G401 (cell line): ENCODE measurements at places on chromosomes 2 and 18.
A peak's percentile ranks its signal among the peaks of the same experiment; 100 is the strongest.

GRCh38 chr2:11090187-11090586 is 65.1 kb upstream of the SLC66A3 start:
- DNase-seq, result no peak

- no peak for DNase-seq
Observed at GRCh38 chr18:26424428-26425147, 123.8 kb downstream of the KCTD1 start.

GRCh38 chr2:241833101-241833663 is 24.2 kb downstream of the NEU4 start:
- DNase-seq, result no peak

DNA sequence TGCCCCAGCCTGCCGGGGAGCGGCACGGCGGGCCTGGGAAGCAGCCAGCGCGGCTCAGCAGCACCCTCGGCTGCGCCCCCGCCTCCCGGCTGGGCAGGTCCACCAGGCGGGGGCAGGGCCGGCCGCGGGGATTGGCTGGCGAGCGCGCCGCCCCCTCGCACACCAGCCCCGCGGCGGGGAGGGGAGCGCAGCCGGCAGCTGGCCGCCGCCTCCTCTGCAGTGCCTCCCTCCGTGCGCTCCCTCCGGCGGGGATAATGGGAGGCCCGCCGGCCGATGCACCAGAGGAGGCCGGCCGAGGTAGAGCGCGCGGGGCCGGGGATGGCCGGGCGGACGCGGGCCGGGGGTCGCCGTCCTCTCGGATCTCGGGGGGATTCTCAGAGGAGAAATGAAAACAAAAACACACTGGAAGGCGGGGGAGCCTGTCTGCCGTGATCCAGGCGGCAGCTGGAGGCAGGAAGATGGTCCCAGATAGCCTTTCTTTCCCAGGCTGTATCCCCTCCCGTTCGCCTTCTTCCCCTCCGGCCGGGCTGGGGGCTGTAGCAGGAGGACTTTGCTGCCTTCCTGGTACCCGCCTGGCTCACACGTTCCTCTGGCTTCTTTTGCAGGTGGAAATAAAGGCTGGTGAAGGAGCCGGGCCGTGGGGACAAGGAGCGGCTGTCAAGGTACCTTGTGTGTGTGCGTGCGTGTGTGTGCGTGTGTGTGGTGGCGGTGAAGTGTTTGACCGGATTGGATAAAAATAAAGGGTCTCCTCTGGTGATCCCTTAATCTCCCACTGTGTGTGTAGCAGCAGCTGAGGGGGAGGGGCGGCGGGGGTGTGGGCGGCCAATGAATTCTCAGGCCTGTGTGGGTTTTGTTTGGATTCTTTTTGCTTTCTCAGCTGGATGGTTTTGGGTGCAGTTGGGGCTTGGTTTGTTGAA is 18.1 kb downstream of the TET3 start:
- peak; percentile 79 for DNase-seq

GRCh38 chr2:161219211-161219610 is 59.0 kb downstream of the TANK start:
- DNase-seq, result no peak

DNA sequence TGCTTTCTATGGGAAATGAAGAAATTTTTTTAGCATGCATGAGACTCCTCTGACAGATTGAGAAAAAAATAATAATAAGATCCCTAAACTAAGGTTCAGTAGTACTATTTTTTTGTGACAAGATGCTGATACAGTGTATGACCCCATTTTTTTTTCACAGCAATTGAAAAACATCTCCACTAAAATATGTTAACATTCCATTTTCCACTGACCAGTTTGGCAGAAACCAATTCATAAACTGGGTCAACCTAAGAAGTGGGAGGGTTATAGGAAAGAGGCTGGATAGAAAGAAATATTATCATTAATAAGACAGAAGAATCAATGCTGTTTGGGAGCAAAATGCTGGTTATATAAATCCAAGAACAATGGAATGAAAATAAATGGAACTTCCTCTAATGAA is 182.7 kb downstream of the ANTXR1 start:
- no peak for DNase-seq

DNA sequence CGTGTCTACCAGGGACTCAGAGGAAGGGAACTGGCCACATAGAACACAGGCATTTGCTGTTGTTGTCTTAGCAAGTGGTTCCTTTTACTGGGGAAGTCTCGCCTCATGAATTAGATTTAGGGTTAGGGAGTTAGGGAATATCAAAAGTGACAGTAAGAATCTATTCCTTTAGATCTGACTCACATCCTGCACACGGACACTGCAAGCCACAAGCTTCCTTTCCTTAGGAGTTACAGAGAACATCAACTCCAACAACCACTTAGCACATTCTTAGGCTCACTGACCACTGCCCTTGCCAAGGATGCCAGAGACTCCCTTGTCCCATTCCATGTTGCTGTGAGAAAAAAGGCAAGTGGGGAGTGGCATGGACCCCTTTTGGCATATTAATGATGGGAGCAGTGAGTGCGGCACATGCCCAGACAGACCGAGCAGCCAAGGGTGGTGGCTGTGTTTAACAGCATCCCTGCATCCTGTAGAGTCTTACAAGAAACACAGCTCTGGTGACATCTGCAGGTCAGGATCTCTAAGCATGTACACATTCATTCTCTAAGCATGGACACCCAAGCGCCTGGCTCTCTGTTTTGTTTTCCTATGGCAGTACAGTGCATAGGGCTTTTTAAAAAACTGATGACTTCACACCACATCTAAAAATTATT is 745.6 kb upstream of the RAB6C start:
- DNase-seq, result peak; percentile 20

DNA sequence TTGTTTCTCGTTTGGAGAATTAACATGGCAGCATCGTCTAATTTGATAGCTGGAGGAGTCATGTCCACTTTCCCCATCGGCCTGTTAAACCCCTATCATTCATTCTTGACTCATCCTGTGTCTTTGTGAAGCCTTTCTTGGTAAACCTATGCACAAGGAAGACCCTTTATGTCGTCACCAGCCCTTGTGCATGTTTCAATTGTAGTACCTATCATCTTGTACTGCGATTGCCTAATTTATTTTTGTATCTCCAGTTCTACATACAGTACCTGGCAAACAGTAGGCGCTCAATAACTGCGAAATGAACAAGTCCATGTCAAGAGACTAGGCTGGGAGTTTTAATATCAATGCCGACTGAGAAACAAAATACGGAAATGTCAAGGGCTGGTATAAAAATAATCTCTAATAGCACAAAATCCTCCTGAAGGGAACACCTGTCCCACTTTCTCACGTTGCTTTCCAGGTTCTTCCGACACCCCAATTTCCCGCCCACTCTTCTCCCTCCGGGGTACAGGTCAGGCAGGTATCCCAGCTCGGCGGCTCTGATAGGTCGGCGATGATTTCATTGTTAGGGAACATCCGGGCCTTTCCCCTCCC is 1.3 kb upstream of the PPM1B start:
- DNase-seq, result no peak

DNA sequence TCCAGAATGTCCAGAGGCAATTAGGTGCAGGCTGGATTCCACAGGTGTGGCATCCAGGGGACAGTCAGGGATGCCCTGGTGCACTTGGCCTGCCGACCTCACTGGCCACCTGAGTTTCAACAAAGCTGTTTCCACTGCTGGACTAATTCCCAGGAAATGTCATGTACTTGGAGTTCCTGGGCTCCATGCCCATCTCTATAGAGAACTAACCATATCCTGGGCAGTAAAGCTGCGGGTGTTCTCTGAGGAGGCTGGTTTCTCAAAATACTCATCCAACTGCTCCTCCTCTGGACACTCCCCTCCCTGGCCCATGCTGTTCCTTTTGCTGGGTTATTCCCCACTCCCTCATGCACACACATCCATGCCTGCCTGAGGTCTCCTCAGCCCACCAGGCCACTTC is 161.9 kb upstream of the SKOR2 start:
- DNase-seq, result peak; percentile 2

DNA sequence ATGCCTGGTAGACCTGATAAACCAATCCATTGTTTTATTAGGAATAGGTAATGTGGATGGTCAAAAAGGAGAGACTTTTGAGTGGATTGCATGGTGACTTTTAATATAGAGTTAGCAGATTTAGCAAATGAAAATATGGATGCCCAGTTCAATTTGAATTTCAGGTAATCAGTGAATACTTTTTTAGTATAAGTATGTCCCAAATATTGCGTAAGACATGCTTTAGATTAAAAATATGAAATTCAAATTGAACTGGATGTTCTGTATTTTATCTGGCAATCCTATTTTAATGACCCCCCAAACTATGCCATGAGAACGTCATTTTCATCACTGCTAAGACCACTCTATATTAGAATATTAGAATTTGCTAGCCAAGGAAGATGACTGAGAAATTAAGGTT is 30.3 kb upstream of the TNP1 start:
- DNase-seq, result no peak

DNA sequence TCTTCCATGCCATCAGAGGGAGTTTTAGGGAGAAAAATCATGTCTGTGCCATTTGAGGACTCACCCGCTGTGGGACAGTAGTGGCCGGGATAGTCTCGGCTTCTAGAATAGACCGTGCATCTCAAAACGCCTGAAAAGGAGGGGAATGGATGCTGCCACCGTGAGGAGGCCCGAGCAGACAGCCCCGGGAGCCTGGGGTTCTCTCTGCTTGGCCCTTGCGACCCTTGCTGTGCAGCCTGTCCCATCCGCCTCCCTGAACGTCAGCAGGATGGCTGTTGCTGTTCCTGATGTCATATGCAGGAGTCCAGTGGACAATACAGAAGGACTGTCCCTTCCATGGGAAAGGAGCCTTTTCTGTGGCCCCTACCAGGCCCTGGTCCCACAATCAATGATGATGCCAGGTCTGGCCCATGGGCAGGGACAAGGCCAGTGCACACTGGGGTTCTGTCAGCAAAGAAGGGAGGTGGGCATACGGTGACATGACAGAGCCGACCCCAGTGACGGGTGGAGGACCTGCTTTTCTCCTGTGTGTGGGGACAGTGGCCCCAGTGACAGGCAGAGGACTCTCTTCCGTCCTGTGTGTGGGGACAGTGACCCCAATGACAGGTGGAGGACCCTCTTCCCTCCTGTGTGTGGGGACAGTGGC is 58.8 kb downstream of the ACKR3 start:
- DNase-seq, result no peak

- DNase-seq, result no peak
Observed at GRCh38 chr2:123826729-123827271, 198.3 kb upstream of the CNTNAP5 start.

- no peak for DNase-seq
Observed at GRCh38 chr2:219596954-219597551, 604 bp upstream of the STK11IP start.

DNA sequence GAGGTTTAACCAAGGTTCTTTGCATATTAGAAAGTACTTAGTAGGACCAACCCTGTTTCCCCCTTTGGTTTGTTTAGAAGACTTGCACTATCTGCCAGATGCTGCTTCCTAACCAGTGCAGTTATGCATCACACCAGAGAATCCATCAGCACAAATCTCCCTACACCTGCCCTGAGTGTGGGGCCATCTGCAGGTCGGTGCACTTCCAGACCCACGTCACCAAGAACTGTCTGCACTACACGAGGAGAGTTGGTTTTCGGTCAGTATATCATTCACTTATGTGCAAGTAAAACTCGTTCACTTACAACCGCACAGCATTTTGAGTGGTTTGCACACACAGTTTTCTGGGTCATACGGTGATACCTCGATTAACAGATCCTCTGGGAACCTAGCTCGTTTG is 69.7 kb downstream of the ZNF532 start:
- peak; percentile 51 for DNase-seq

GRCh38 chr2:62765619-62766376 is 60.3 kb downstream of the EHBP1 start:
- no peak for DNase-seq

DNA sequence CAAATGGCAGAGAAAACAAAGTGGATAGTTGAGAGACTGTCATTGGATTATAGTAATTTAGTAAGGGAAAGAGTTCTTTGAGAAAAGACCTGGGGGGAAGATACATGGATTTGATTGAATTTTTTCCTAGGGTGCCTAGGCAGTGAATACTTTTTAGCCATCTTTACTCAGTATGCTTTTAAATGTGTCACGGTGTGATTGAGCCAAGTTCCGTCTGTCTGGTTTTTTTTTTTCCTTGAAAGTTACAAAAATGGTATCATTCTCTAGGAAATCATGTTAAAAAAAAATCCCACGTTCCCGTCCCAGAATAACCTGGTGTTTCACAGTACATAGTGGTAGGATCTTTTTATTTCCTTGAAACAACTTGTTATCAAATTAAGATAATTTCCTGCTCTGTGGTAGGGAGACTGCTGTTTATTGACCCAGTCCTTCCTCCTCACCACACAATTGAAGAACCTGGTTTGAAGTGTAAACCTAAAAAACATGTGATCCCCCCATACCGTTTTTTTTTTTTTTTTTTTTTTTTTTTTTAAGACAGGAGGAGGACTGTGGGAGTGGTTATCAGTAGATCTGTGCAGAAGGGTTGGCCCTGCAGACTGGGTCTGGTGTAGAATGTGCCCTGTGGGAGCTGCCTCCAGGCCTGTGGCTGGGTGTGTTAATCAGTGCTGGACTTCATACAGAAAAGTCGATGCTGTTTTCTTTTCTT is 55.1 kb downstream of the DGKD start:
- peak; percentile 19 for DNase-seq

DNA sequence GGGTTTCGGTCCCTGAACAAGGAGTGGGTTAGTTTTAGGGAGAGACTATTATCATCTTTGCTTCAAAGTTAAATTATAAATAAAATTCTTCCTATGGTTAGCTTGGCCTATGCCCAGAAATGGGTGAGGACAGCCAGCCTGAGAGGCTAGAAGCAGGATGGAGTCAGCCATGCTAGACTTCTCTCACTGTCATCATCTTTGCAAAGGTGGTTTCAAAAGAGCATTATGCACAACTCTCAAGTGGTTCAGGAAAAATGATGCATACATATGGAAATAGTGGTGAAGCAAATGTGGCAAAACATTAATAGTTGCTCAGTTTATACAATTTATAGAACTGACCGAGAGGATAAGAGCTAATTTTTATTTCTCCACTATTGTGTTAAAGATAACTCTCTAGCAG is 283.9 kb upstream of the FBXO11 start:
- no peak for DNase-seq
